ENCODE measurements at places on chromosomes 16 and 17.

- DNase-seq: no peak
Observed at GRCh38 chr17:29151567-29151966, 28.6 kb downstream of the MYO18A start.

DNA sequence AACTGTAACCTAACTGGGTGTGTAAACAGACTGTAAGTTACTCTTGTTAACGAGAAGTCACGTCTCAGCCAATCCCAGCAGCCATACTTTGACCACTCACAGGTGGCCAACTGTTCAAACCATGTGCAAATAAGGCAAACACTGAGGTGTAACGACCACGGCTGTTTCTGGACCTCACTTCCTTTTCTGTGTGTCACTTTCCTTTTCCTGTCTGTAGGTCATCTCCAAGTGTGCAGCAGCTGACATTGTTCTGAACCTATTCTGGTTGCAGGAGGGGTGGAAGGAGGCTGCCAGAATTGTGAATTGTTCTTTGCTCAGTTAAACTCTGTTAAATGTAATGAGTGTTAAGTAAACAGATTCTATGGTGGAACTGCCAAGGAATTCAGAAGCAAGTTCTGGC, 627.4 kb downstream of the KCNJ2 start:
- DNase-seq: no peak

GRCh38 chr16:81029930-81030604, 5.6 kb upstream of the ATMIN start:
- no peak for DNase-seq

DNA sequence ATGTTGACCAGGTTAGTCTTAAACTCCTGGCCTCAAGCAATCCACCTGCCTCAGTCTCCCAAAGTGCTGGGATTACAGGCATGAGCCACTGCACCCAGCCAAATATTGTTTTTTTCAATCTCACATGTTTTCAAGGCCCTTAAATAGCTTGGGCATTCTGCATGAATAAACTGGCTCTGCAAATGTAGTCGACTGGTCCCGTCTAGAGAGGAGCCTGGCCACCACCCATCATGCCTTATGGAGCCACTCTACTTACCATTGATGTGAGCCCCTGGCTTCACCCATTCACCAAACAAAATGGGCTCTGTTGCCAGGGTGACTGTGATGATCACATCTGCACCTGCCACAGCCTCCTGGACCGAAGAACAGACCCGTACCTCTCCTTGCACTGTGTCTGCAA, 10.8 kb downstream of the CRYM start:
- no peak for DNase-seq

DNA sequence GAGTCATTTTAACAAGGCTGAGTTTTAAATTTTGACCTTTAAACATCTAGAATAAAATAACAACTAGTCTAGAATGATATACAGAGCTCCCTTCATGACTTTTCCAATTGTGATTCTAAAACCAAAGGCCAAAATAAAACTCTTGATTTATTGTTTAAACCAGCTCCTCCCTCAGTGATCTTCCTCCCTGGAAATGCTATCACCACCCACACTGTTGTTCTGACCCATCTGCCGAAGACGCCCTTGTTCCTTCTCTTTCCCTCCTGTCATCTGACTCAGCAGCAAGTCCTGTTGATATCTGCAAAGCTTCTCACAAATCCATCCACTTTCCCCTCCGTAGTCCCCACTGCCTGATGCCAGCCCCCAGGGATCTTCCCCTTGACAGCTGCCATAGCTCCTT, 231.6 kb upstream of the DYNLRB2 start:
- DNase-seq: no peak

GRCh38 chr16:51615141-51615540, 464.1 kb upstream of the SALL1 start:
- DNase-seq: no peak

DNA sequence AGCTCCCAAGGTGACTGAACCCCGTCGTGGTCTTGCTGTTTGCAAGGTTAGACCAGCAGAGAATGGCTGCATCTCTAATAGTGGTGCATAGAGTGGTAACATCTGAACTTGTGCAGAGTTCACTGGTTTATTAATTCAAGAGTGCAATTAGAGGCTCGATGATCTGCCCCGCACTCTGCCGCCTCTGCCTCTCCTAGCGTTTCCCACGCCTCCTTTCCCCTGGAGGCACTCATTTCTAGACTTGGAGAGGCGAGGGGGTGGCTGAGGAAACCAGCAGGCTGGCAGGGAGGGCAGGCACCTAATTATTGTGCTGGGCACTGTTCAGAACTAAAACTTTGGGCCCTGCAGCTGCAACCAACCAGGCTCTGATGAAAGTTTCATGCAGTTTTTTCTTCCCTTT, 363.5 kb upstream of the EEF2KMT start:
- DNase-seq: no peak

GRCh38 chr16:78307824-78308528, 208.5 kb downstream of the WWOX start:
- no peak for DNase-seq

GRCh38 chr17:34349751-34350150, 6.5 kb upstream of the CCL13 start:
- DNase-seq: no peak

DNA sequence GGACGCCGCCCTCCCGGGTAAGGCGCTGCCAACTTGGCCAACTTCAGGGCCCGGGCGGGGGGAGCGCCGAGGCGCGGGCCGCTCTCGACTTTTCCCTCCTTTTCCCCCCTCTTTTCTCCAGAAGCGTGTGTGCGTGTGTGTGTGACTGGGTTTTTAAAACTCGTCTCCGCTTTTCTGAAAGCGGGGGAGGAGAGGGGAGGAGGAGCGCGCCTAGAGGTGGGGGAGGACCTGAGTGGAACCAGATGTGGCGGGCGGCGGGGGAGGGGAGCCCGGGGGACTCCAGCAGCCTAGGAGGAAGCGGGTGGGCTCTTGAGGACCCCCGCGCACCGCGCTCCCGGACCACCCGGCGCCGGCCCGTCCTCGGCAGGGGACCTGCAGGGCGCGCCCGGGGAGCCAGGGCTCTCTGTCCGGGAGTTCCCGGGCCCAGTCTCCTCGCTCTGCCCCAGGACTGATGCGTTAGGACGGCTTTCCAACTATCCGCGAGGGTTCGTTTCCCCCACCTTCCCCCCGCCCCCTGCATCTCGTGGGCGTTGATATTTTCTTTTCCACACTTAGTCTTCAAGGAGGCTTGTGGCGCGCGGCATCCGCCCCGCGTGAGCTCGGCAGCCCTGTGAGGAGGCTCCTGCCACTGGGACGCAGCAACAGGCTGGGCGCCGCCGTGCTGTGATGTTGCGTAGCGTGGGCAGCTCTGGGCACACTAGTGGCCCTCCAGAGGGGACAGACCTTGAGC, 599 bp downstream of the MRC2 start:
- DNase-seq: no peak

GRCh38 chr17:83099570-83100181, 20.3 kb downstream of the METRNL start:
- DNase-seq: no peak

DNA sequence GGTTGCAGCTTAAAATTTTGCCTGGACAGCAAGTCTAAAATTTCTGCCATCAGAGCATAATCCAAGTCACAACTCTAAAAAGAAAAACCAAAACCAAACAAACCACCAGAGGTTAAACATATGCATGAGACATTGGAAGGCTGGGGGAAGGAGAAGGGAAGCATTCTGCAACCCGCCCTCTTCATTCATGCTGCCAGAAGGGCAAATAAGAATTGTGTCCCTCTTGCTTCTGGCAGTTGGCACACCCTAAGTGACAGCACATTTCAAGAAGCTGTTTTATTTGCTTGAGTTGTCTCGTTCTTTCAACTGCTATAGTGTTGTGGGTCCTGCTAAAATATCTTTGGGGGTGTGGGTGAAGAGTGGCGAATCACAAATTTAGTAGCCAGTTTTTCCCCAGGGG, 99.6 kb downstream of the SKAP1 start:
- no peak for DNase-seq

GRCh38 chr16:26672206-26672605, 394.5 kb upstream of the C16orf82 start:
- no peak for DNase-seq

- DNase-seq: no peak
Observed at GRCh38 chr17:78400581-78401240, 22.3 kb downstream of the PGS1 start.

- DNase-seq: no peak
Observed at GRCh38 chr17:27538156-27538955, 82.1 kb downstream of the KSR1 start.

DNA sequence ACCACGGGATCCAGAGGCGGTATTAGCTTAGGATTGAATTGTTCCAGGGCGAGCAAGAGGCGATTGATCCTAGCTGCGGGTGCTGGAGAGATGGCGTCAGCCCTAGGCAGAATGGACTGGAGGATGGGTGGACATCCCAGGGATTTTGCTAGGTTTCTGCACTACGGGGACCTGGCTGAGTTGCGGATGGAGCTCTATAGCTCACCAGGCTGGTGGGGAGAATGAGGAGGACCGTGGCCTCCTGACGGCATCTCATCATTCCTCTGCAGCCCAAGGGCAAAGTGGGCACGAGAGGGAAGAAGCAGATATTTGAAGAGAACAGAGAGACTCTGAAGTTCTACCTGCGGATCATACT, 614 bp downstream of the TMEM208 start:
- DNase-seq: no peak

DNA sequence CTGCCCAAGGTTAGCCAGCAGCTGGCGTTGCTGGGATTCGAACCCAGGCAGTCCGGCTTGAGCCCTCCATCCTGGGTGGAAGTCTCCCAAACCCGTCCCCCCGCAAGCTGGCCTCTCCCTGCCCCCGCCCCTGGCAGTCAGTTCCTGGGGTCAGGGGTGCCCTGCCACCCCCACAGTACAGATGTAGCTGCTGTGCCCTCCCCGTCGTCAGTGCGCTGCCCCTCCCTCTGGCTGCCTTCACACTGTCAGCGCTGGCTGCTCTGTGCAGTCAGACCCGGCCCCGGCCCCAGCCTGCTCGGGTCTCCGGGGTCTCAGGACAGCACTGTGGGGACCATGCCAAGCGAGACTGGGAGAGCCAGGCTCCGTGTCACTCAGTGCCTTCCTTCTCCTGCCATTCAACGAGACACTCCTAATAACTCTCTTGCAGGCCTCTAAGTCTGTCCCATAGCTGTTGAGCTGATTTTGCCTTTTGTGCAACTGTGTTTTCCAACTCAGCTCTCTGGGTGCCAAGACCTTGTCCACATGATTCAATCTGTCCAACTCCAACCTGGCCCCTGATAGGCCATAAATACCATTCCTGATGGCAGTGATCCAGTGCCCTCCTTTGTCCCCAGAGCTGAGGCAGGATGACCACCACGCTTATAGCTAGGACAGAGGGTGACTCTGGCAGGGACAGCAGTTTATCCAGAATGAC, 55.5 kb upstream of the IL34 start:
- DNase-seq: no peak

GRCh38 chr17:27462714-27463113, 6.5 kb downstream of the KSR1 start:
- DNase-seq: no peak

DNA sequence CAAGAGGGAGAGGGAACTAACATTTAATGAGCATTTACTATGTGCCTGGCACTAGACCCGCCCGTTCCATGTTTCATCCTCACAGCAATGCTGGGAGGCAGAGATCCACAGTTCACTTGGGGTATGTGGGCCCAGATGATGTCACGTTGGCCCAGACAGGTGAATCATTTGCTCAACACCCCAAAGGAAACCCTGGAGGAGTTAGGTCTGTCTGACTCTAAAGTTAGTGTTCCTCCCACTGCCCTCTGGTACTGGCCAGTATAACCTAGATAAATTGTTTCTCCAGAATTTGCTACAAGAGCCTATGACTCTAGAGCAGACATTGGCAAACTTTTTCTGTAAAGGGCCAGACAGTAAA, 164.6 kb downstream of the VPS53 start:
- DNase-seq: no peak

DNA sequence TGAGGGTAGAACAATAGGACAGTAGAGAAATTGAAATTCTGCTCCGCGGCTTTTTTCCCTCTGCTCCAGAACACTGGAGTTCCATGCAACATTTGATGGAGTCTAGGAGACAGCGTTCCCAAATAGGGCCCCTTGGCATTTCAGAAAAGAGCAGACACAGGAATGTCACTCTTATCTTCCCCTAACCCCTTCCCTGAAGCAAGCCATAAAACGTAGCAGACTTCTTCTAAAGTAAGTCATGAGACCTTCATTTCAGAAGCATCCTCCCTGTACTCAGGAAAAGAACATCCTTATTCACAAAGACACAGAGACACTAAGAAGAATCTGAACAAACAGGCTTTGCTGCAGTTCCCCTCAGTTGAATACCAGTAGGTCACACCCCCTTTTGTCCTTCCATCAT, 296.1 kb upstream of the SOX9 start:
- no peak for DNase-seq

DNA sequence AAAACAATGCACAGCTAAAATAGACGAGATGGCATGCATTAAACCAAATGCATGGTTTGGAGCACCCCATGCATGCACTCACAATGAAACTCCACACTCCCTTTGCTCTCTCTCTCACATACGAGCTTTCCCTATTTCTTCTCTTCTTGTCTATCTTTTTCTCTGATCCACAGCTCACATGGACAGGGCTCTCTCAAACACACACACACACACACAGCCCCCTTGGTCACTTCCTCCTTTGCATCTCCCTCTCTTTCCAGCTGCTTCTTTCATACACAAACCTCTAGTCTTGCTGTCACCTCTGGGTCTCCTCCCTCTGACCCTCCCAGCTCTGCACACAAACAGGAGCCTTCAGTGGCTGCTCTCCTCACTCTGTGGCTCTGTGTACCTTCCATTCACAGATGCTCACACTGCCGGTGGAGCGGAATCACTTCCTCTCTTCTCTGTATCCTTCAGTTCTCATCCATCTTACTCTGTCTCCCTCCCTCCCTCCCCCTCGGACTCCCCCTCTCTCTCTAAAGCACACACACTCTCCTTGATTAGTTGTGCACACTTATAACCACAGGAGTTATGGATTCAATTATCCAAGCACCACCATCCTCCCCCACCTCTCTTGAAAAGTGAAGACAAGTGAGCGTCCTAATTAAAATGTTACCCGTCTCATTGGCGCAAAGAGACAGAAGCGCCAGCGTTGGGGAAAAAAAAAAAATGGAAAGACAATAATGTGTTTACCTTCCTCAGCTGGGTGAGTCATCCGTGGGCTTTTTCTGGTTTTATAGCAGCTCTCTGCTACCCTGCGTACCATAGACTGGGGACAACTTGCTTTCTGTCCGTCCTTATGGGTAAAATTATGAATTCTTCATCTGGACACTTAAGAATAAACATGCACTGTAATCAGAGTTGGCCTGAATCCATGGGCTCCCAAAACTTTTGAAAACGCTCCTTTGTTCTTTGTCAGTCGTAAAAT, 90.8 kb downstream of the SHISA6 start:
- DNase-seq: no peak
